ENCODE measurements at places on chromosomes 2 and 18.

DNA sequence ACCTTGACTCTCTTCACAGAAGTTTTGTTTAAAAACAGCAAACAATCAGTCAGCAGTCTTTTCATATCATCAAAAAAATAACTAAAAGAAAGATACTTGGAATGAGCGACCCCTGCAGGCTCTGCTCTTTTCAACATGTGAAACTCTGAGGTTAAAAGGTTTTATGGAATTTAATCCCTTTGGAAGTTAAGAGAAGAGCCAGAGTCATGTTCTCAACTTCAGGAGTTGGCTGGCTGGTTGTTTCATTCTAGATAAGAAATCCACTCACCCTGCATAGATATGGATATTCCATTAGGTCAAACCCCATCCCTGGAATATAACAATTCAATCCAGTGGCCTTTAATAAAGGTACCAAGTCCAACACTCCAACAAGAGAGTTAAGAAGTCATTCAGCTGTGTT is 115.6 kb upstream of the RMDN2 start:
- peak; percentile 78 for DNase-seq

DNA sequence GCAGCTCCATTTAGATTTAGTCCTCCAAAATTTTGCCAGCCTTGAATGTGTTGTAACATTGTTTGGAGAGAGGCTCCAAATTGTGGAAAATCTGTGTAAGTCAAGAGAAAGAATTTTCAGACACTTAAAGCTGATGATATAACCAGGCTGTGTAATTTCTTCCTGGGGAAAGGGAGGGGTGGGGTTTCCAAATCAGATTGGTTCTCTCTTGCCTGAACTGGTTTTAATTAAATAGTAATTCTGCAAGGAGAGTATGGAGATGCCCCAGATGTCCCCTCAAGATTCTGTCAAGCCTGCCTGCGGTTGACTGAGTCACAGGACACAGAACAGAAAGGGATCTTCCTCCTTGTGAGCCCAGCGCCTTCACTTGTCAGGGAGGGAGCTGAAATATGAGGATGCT is 54.5 kb downstream of the C18orf63 start:
- peak; percentile 1 for DNase-seq

DNA sequence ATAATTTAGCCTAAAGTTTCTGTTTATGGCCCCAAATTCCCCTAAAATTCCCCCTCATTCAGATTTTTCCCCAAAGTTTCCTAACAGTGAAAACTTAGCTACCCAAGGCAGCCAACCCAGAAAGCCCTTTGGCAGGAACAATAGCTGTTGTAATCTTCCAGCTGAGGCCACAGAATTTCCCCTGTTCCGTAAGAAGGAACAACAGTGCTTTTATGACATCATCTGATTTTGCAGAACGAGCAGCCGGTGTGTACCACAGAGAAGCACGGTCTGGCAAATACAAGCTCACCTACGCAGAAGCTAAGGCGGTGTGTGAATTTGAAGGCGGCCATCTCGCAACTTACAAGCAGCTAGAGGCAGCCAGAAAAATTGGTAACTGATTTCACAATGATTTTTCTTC is 6.3 kb downstream of the TNFAIP6 start:
- no peak for DNase-seq

DNA sequence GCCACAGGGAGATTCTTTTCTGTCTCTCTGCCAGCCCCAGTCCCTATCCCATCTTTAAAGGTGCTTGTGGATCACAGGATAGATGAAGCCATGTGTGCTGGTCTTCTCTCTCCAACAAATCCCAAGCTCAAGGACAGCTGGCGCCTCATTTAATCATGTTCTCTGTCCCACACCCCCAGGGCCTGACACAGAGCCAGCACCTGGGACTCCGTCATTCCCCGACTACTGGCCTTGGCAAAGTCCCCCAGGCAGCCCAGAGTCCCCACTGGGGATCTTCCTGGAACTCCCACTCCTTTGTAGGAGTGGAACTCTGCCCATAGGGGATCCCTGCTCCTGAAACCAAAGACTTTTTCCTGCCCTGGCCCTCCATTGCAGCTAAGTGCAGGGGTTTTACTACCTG is 60.8 kb downstream of the MTHFD2 start:
- DNase-seq: peak; percentile 24

DNA sequence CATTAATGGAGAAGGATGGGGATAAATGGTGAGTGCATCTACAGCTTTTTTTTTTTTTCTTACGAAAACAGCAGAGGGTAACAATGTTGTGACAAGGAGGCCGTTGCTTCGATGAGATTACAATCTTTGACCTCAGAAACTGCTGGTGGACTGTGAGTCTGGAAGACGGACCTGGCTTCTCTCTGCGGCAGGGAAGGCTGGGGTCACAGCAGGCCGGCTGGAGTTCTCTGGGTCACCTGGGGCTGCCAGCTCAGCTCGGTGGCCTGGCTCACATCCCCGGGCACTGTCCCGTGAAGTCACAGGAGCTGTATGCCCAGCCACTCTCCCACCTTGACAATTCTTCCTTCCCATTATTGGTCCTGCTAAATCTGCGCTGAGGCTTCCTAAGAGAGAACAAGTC is 160.8 kb downstream of the ACKR3 start:
- DNase-seq: no peak

GRCh38 chr18:53219853-53220252 is 879.9 kb downstream of the DCC start:
- no peak for DNase-seq

DNA sequence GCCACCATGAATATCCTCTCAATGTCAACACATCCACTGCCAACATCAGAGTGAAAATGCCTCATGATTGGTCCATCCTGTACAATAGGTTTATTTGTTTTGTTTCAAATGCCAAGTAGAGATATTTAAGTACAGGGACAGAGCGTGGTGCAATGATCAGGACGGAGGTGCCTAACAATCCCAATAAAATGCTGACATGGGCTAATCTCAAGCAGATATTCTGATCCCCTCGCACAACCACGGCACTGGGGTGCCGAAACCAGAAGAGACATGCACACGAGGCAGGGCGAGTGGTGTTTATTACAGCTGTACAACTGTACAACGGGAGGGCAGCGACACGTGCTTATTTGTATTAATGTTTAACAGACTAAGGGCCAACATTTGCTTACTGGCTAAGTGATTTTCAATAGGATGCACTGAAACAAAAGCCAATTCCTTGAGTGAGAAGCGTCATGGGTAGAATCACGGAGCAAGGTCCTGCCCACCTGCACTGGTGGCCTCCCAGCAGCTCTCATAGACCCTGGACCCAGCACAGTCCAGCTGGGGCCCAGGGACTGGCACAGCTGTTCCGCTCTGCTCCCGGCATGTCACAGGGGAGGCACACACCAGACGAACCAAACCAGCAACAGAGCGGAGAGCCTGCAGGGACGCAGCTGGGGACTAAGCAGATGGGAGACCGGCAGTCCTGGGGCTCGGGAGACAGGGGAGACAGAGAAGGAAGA is 101.4 kb downstream of the HDAC4 start:
- no peak for DNase-seq

GRCh38 chr2:148253685-148254084 is 232.8 kb downstream of the MBD5 start:
- no peak for DNase-seq

Data from myocyte (in vitro differentiated cells).